ENCODE measurements at places on chromosomes 7 and 10. TPM values are rescaled to one million over a fixed set of nuclear protein-coding genes. Genes with fewer than 3 reads are reported as not detected.

Gene ASB10
- total RNA-seq, result not detected

Gene ALOX5
- 0.15 TPM for total RNA-seq

Gene PPP1R17
- not detected for total RNA-seq

Gene KLLN
- total RNA-seq, result 0.30 TPM

Gene VPS37D
- total RNA-seq, result 2.9 TPM

Gene RPEL1
- 0.32 TPM for total RNA-seq

Gene FRA10AC1
- 5.2 TPM for total RNA-seq

Gene ARHGAP22
- 29.9 TPM for total RNA-seq

Gene AGAP9
- 1.6 TPM for total RNA-seq

Gene VSTM4
- total RNA-seq, result under 0.01 TPM

Gene SYNPO2L
- total RNA-seq, result not detected

Gene GPR141
- not detected for total RNA-seq
